ENCODE measurements at places on chromosomes 1 and 21.

DNA sequence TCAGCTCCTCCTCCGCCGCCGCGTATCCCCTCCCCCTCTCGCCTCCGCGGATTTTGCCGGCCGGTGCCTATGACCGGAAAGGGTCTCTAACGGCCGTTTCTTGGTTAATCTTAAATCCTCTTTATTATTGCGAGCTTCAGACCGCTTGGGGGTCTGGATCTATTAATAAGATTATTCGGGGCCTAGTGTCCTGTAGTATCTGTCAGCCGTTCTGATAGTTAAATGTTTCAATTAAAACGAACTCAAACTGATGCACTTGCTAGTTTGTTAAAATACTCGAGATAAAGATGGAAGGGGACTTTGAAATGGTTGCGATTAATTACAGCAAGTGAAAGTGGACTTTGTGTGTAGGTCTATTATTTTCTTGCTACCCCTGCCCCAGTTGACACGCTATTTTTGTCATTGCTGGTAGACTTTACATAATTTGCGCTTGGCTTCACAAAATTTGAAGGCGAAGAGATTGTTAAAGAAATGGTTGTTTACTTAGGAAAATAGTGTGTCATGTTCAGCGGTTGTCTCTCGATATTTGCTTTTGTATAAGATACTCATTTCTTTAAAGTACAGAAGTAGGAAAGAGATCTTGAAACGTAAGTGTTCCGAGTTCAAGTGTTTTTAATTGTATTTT, 779 bp downstream of the SON start:
- DNase-seq = no peak

DNA sequence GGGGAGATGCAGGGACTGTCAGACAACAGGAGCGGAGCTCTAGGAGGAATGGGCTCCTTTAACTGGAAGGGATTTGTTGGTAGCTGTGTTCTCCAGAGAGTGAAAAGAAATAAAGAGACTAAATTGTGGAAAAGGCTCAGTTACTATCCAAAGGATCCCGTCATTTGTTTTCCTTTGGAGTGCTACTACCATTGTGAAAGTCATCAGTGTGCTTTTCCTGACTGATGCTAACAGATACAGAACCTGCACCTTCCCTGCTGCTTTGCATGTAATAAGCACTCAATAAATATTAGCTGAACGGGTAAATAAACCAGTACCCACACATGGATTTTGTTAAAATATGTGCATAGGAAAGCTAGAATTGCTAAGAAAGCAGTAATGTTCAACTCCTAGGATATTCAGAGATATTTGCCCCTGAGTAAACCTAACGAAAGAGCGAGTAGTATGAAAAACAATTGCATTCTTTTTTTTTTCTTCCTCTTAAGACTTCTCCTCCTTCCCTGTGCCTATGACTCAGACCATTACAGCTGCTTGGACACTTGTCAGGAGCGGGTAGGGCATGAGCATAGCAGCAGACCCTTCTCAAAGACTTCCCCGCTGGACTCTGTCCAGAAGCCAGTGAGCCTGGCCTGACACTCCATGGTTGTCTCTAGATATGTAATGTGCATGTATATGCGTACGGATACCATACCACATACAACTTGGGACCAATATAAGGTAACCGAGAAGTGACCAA, 41.7 kb downstream of the PTGFRN start:
- DNase-seq = no peak

DNA sequence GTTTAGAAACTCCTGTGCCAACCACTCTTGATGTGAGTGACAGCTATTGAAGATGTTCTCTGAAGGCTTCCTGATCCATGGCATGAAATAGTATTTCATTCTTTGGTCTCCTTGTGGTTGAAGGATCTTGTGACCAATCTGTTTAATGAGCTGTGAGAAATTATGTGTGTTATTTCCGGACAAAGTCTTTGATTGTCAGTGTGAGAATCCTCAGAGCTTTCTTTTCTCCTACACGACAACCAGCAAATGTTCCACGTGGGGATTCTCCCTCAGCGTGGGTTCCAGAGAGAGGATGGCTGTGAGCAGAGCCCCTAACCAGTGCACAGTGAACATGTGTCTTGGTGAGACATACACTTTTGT, 45.0 kb upstream of the HOOK1 start:
- DNase-seq = no peak

DNA sequence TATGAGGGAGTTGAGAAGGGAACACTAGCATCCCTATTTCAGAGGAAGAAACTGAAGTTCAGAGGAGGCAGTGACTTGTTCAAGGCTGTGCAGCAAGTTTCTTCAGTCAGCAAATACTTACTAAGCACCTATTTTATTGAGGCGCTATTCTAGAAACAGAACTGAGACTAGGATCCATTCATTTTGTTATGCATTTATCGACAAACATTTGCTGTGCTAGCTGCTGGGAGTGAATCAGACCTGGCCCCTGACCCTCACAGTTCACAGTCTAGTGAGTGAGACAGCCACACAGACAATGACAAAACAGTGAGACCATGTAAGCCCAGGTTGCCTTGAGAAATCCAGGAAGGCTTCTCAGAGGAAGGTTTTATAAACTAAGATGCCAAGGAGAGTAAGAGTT, 28.2 kb downstream of the TRIM62 start:
- DNase-seq = no peak

DNA sequence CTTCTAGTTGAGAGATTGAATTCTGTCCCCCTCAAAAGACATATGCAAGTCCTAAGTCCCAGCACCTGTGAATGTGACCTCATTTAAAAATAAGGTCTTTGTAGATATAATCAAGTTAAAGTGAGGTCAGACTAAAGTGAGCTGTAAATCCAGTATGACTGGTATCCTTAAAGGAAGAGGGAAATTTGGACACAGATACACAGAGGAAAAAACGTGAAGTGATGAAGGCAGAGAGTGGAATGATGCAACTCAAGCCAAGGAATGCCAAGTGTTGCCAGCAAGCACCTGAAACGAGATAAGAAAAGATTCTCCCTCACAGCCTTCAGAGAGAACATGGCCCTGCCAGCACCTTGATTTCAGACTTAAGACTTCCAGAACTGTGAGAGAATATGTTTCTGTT, 444.7 kb upstream of the VAMP3 start:
- DNase-seq = no peak

GRCh38 chr1:156862997-156863599, 2.4 kb downstream of the NTRK1 start:
- DNase-seq = no peak

DNA sequence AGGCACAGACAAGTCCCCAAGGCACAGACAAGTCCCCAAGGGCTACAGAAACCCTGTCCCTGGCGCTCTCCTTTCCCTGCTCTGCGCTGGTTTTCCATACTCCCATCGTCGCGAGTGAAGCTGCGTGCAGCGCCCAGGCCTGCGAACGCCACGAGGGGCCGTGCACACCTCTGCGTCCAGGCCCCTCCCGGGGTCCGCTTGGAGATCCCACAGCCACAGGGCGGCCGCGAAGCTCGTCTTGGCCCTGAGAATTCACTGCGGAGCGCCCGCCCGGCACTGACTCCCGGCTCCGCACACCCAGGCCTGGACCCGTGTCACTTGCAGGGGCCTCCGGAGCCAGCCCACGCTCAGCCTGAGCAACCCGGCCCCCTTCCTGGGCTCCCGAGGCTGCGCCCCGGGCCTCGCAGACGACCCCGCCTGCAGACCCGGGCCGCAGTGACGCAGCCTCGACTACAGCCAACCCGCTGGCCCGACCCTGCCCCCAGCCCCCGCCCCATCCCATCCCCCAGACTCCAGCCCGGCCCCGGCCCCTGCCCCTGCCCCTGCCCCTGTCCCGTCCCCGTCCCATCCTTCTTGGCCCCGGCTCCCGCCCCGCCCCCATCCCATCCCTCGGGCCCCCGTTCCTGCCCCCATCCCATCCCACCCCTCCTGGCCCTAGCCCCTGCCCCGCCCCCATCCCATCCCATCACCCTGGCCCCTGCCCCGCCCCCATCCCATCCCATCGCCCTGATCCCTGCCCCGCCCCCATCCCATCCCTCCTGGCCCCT, 841 bp downstream of the POFUT2 start:
- DNase-seq = no peak

DNA sequence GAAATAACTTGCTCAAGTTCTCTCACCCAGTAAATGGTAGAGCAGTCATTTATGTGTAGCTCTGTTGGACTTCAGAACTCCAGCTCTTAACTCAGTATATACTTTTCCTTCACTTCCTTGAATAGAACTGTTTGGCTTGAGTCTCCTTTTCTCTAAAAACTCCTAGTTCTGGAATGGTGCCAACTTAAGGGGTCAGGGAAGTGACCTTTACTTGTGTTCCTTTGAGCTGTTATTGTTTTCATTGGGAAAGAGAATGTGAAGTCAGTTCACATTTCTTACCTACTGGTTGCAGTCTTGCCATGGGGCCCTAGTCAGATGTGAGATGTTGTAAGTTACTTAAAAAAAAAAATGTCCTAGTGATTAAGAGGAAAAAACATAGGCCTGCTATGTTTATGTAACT, 77.0 kb upstream of the MACF1 start:
- DNase-seq = no peak

DNA sequence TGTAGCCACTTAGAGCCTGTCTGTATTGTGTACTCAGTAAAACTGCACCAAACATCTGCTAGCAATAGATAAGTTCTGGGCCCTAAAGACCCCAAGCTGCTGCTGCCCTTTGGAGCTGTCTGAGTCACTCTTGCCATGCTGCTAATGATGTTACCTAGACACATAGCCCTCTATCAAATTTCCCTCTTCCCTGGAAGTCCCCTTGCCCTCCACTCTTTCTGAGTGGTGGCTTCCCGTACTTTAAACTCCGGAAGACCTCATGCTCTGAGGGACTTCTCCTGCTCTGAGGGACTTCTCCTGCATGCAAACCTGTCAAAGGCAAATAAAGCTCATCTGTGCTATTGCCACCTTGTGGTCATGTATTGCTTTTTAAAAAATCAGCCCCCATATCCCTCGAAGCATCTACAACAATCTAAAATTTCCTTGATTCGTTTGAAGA, 34.0 kb downstream of the FH start:
- DNase-seq = no peak

- no peak for DNase-seq
Observed at GRCh38 chr21:16708101-16708835, 804.6 kb upstream of the CXADR start.

DNA sequence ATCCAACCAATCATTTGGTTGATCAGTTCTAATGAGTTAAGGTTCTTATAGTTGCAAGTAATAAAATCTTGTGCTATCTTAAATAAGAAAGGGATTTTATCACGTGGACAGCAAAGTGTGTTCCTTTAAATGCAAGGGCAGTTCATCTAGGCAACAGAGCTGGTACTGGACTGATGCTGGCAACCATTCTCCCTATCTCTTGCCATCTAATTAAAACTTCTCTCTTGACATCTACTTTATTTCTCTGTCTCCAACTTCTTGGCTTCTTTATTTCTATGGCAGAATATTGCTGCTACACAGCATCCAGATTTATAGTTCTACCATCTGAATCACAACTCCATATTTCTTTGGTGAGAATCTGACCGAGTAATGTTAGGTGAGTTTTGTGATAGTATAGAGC, 115.2 kb upstream of the CACYBP start:
- no peak for DNase-seq

GRCh38 chr1:161079436-161080110, 9.8 kb downstream of the NECTIN4 start:
- DNase-seq = no peak

GRCh38 chr1:15236321-15236721, 10.7 kb upstream of the FHAD1 start:
- DNase-seq = no peak

GRCh38 chr1:200483491-200484143, 73.8 kb upstream of the ZNF281 start:
- DNase-seq = peak; percentile 16

DNA sequence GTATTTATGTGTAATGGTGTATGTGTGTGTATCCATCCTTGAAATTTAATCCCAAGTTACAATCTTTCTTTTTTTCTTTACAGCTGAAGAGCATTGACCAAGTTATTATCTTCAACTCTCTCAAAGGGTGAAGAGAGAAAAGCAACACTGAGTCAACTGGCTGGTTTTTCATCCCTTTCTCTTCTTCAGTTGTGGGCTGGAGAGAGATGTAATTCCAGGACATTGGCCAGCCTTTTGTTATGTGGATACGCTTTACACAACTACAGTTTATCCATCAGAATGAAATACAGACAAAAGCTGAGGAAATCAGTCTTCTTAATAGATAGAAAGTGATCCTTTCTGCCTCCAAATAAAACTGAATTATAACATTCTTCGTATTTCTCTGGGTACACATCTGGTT, 357.0 kb upstream of the NCAM2 start:
- DNase-seq = no peak

DNA sequence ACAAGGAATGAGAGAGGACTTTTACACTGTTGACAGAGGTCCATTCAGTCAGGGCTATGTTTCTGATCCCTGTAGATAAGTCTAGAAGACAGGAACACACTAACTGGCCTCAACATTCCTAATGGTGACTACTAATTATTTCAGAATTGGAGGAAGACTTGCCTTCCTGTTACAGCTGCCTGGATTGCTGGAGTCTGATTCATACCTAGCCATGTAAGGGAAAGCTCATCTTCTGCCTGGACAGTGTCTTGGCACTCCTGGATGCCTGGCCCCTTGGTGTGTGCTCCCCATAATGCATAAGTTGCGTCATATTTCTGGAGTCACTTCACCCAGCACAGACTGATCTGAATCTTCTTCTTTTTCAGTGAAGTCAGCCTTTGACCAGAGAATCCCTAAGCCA, 326.0 kb upstream of the RUNX1 start:
- DNase-seq = no peak

GRCh38 chr1:197285526-197286205, 17.6 kb downstream of the CRB1 start:
- DNase-seq = no peak

DNA sequence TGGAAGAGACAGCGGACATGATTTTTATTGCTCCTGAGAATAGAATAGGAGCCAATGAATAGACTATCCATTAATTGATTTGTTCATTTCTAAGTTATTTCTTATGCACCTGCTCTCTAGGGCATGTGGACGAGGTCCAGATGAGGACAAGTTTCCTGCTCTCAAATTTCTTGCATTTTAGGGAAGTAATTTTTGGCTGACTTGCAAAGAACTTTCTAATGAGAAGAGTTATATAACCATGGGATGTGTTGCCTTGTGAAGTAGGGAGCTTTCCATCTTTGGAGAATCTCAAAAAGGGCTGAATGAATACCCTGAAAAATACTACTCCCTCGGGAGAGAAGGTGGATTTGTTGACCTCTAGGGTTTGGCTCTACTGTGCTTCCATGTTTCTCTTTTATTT, 243.0 kb downstream of the KIF26B start:
- no peak for DNase-seq

GRCh38 chr1:59595774-59596173, 219.0 kb upstream of the HOOK1 start:
- no peak for DNase-seq

- no peak for DNase-seq
Observed at GRCh38 chr21:45403825-45404729, 888 bp upstream of the COL18A1 start.

- no peak for DNase-seq
Observed at GRCh38 chr1:15866721-15867201, 19.3 kb downstream of the SPEN start.
